ENCODE measurements at places on chromosomes 12 and 14.
A peak's percentile ranks its signal among the peaks of the same experiment; 100 is the strongest.

GRCh38 chr14:101600336-101600890 lies 39.1 kb downstream of the DIO3 start:
- H3K27ac ChIP-seq = no peak overlapping the region
- peaks cover 27% of the 10 kb centered on the region for H3K4me1 ChIP-seq
- no peak overlapping the region for H3K4me3 ChIP-seq

DNA sequence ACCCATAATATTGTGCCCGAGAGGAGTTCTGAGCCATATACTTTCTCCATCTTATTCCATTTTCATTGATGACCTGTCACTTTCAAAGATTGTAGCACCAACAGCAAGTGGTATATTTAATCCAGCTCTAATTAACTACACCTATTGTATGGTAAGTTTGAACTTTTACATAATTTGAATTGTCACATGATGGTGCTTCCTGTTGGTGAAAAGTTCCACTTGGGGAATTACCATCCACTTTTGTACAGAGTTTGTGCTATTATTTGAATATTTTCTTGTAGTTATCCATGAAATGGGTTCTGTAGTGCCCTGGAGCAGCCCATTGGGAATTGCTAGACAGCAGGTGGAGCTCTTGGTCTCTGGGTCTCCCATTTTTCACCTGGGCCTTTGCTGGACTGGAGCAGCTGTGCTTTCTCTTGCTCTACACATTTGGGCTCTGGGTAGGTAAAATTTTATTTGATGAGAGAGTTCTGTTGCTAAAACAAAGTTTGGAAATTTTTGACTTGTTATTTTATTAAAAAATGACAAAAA lies 3.0 kb downstream of the SMCO3 start:
- H3K4me3 ChIP-seq = no peak overlapping the region
- DNase-seq = no peak
- no peak overlapping the region for H3K27ac ChIP-seq

- no peaks in the 10 kb centered on the region for H3K36me3 ChIP-seq
- no peak for DNase-seq
- H3K4me3 ChIP-seq = no peak overlapping the region
- no peaks in the 10 kb centered on the region for H3K4me1 ChIP-seq
Measured at GRCh38 chr12:3261782-3262359, 184.7 kb downstream of the TSPAN9 start.

GRCh38 chr12:6443361-6443983 lies 1.3 kb upstream of the CD27 start:
- H3K27me3 ChIP-seq = no peaks in the 10 kb centered on the region
- peak overlapping the region; percentile 89 for H3K27ac ChIP-seq
- peaks cover 21% of the 10 kb centered on the region for H3K36me3 ChIP-seq
- DNase-seq = no peak

DNA sequence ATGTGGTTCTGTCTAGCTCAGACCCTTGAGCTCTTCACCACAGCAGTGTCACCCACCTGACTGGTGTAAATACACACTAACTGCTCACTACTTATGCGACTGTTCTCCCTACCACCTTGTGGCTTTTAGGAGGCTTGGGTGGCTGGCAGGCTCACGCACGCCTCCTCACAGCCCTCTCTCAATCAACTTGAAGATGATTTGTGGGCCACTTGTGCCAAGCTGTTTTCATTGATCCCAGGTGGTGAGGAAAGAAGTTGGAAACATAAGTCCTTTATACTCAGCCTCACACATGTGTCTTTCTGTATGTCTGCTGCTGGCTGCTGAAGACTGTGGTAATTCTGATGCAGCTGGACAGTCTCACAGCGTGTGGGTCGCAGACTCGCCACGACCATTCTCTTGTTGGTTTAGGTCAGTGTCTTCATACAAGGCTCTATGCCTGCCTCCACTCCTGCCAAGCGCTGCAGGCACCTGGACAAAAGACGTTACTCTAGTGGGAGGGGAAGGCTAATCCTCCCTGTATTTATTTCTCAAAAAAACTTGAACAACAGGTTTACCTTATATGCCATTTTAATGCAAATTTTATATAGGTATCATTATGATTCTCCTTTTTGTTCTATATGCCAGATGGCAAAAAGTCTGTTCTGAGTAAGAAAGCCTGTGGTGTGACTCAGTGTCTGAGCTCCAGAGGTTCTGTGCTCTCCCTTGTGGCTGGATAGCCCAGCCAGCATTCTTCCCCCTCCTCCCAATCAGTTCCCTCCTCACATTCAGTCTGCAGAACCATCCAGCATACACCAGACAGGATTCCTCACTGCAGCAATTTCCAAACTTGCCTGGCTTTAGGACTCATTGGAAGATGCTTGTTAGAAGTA lies 115.6 kb downstream of the DIP2B start:
- H3K4me3 ChIP-seq = no peak overlapping the region
- no peak overlapping the region for H3K27ac ChIP-seq
- H3K4me1 ChIP-seq = peaks cover 36% of the 10 kb centered on the region
- no peak for DNase-seq
- H3K27me3 ChIP-seq = no peaks in the 10 kb centered on the region

DNA sequence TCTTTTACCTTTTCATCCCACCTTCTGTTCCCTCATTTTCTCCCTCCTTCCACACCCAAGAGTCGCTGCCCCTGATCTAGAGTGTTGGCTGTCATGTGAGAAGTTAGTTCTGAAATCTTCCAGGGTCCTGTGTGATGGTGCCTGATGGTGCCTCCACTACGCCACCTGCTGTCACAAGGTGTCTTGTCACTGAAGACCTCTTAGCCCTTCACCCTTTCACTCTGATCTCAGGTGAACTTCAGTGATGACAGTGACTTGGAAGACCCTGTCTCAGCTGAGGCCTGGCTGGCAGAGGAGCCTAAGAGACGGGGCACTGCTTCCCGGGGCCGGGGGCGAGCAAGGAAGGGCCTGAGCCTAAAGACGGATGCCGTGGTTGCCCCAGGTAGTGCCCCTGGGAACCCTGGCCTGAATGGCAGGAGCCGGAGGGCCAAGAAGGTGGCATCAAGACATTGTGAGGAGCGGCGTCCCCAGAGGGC lies 7.6 kb upstream of the PFDN5 start:
- H3K27ac ChIP-seq = peak overlapping the region; percentile 41
- DNase-seq = peak; percentile 42
- peaks cover 3% of the 10 kb centered on the region for H3K4me1 ChIP-seq
- peaks cover 68% of the 10 kb centered on the region for H3K36me3 ChIP-seq
- H3K27me3 ChIP-seq = no peaks in the 10 kb centered on the region
- no peak overlapping the region for H3K4me3 ChIP-seq

DNA sequence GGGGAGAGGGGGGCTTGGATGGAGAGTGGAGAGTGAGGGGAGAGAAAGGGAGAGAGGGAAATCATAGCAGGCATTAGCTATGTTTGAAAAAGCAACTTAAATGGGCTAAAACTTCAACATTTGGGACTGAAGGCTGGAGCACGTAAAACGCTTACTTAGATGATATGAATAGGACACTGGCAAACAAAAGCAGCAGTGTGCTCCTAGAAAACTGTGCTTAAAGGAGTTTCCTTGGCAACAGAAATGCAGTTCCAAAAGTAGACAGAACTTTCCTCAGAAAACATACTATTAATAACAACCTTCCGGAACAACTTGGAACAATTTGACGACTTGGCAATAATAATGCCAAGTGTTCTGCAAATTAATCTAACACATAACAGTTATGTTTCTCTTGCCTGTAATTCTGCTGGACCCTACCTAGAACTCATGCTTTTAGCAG lies 235.5 kb upstream of the NPAS3 start:
- H3K4me3 ChIP-seq = no peak overlapping the region
- no peaks in the 10 kb centered on the region for H3K27me3 ChIP-seq
- H3K36me3 ChIP-seq = no peaks in the 10 kb centered on the region
- H3K4me1 ChIP-seq = no peaks in the 10 kb centered on the region
- DNase-seq = no peak

- DNase-seq = no peak
- no peaks in the 10 kb centered on the region for H3K36me3 ChIP-seq
- no peaks in the 10 kb centered on the region for H3K4me1 ChIP-seq
- H3K27ac ChIP-seq = no peak overlapping the region
Measured at GRCh38 chr12:83515306-83516026, 828.8 kb downstream of the TMTC2 start.

DNA sequence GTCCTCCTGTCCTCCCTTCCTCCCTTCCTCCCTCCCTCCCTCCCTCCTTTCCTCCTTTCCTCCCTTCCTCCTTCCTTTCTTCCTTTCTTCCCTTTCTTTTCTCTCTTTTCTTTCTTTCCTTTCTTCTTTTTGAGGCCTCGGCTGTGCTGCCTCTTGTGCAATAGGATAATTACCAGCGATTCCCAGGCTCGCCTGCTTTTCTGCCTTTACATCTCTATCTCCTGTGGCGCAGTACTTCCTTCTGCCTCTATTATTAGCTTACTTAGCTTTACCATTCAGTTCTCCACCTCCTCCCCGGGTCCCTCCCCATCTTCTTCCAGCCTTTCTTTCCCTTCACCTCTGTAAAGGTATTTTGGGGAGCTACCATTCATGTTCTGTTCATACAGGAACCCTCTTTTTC lies 19.9 kb downstream of the ETV6 start:
- DNase-seq = no peak
- peaks cover 10% of the 10 kb centered on the region for H3K4me1 ChIP-seq
- H3K4me3 ChIP-seq = no peak overlapping the region
- no peaks in the 10 kb centered on the region for H3K27me3 ChIP-seq

DNA sequence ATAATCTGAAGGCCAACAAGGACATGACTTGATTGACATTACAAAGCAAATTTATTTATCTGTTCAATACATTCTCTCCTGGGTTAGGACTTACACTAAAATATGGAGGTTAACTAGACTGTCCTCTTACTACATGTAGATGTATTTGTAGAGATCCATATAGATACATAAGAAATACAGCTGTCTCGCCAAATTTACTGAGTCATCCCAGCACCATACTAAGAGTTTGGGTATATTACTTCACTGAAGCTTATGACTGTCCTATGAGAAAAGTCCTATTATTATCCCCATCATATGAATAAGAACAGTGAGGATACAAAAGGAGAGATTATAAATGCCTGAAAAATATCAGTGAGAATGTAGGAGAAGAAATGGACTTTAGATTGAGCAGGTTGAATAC lies 44.8 kb upstream of the ACSM4 start:
- peaks cover 3% of the 10 kb centered on the region for H3K27me3 ChIP-seq
- no peaks in the 10 kb centered on the region for H3K36me3 ChIP-seq
- DNase-seq = no peak
- no peak overlapping the region for H3K27ac ChIP-seq

- H3K4me1 ChIP-seq = peaks cover 11% of the 10 kb centered on the region
- H3K27ac ChIP-seq = no peak overlapping the region
- DNase-seq = no peak
- H3K36me3 ChIP-seq = no peaks in the 10 kb centered on the region
Measured at GRCh38 chr12:29167445-29167844, 18.4 kb downstream of the FAR2 start.

DNA sequence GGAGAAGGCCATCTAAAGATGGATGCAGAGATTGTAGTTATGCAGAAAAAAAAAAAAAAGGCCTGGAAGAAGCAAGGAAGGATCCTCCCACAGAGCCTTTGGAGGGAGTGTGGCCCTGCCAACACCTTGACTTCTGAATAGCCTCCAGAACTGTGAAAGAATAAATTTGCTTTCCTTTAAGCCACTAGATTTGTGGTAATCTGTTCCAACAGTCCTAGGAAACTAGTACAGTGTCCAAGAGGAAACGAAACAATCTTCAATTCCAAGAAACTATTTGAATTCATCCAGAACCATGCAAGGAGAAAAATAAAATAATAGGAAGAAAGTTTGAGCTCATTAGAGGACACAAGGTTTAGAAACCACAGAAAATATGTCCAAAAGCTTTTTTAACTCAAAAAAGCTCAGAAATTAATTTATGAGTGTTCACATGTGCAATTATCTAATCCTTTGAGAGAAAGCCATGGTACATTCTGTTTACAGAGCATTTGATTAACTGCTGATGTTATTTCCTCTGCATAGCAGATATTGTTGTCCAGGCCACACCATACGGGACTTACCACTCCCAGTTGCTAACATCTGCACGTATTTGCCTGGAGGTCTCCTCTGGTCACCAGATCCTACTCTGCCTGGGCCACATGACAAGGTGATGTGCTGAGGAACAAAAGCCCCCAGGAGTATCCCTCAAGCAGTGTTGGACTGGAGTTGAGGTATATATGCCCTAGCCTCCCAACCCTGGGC lies 30.0 kb upstream of the STAB2 start:
- no peaks in the 10 kb centered on the region for H3K4me1 ChIP-seq
- DNase-seq = no peak
- H3K36me3 ChIP-seq = no peaks in the 10 kb centered on the region
- H3K4me3 ChIP-seq = no peak overlapping the region

DNA sequence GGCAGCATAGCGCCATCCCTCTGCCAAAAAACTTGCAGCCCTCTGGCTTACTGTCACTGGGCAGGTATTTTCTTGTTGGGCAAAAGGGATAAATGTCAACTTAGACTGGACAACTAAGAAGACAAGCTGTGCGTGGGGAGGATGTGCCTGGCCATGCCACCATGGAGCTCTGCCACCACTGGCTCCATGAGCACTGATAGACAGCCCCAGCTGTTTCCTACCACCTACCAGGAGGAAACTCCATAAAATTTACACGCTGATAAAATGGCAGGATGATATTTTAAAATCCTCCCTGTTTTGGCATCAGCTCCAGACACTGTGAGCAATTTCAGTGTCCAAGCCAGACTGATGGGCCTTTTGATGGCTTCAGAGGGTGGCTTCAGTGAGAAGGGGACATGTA lies 7.1 kb upstream of the GALNT16 start:
- no peak overlapping the region for H3K4me3 ChIP-seq
- H3K27ac ChIP-seq = no peak overlapping the region
- no peaks in the 10 kb centered on the region for H3K4me1 ChIP-seq
- peaks cover 37% of the 10 kb centered on the region for H3K27me3 ChIP-seq
- no peak for DNase-seq
